Activated CD4-positive, CD25-positive, alpha-beta regulatory T cell treated with anti-CD3 and anti-CD28 coated beads, Interleukin-2, amount 50 U/mL, for 16 hours (primary cell): ENCODE measurements at places on chromosomes 16 and 17.
A peak's percentile ranks its signal among the peaks of the same experiment; 100 is the strongest.

DNA sequence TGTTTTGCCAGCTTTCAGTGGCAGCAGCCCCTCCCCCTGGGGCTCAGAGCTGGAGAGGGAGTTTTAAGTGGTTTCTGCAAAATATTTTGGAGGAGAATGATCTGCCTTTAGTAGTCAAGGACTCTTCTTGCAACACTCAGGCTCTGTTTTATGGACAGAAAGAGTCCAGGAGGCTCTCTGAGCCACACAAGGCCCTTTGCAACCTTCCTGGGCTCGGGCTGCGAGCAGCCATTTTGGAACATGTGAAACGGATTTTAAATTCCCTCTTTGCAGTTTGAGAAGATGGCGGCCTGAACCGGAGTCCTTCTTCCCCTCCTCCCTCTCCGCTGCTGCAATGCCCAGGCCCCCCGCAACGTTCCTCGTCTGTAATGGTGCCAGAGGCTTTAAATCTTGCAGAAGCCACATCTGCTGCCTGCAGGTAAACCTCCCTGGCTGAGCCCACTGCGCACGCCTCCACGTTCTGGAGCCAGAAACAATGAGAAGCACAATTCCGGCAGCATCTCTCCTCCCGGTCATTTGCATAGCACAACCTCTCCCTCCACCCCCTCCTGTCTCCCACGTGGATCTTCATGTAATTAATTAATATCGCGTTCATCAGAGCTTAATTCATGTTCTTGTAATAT is 386.1 kb downstream of the SEC14L1 start:
- DNase-seq = no peak

DNA sequence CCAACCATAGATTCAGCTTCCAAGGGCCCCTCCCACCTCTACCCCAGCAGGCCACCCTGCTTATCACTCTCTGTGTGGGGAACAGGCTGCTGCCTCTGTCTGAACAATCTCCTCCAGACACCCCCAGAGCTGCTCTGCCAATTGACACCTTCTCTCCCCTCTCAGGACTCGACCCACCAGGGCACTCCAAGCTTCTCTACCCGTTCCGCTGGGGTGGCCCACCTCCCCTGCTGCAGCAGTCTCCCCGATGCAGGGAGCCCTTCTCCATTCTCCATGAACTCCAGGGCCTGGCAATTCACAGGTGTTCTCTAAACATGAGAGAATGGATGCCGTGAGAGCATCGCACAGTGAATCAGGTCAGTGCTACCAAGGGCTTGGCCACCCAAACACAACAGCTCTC is 28.3 kb upstream of the FAAP100 start:
- no peak for DNase-seq

- no peak for DNase-seq
These were observed 231.9 kb downstream of the SEC14L1 start for GRCh38 chr17:77372444-77373298.

GRCh38 chr16:59719121-59719520 is 985.0 kb upstream of the GOT2 start:
- no peak for DNase-seq

- DNase-seq = no peak
These were observed 113.3 kb downstream of the FTO start for GRCh38 chr16:53817117-53817755.

DNA sequence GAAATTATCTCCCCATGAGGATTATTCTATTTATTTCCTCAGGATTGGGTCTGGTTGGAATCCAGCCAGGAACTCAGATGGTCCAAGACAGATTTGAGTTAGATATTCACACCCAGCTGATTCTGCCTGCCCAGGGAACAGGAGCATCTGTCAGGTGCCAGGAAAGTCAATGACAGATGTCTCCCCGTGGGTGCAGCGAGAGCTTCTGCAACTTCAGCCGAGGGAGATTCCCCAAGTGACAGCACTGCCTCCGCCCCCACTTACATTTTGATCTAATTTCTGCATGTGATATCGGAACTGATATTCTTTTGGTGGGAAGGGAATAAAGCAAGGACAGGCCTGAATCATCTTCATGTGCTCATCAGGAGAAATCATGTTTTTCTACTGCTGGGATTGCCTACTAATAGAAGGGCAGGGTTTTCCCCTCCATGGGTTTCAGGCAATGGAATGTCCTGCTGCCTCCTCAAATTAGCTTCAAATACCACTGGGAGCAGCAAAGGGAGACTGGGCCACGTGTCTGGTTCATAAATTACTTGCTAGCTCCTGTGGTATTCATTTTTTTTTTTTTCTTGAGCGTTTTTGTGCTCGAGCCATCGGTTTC is 15.7 kb upstream of the DHX8 start:
- DNase-seq = no peak

- no peak for DNase-seq
These were observed 649 bp downstream of the GSE1 start for GRCh38 chr16:85613604-85614337.

DNA sequence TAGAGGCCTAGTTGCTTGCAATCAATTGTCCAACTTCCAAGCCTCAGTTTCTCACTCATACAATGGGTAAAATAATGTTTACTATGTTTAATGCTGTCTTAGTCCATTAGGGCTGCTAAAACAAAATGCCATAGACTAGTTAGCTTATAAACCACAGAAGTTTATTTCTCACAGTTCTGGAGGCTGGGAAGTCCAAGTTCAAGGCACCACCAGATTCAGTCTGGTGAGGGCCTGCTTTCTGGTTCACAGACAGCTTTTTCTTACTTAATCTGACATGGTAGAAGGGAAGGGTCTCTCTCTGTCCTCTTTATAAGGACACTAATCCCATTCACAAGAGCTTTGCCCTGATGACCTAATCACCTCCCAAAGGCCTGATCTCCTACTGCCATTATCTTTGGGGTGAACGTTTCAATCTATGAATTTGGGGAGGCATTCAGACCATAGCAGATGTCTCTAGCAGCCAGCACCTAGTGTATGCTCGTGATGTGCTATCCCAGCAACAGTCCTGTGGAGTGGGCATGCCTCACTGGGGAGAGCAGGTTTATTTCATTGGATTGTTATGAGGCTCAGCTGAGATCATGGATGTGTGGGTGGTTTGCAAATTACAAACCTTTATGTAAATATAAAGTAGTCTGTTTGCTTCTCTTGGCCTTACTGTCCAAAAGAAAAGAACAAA is 25.2 kb downstream of the YPEL2 start:
- DNase-seq = no peak

GRCh38 chr17:40497695-40498094 is 3.7 kb downstream of the TNS4 start:
- DNase-seq = no peak

DNA sequence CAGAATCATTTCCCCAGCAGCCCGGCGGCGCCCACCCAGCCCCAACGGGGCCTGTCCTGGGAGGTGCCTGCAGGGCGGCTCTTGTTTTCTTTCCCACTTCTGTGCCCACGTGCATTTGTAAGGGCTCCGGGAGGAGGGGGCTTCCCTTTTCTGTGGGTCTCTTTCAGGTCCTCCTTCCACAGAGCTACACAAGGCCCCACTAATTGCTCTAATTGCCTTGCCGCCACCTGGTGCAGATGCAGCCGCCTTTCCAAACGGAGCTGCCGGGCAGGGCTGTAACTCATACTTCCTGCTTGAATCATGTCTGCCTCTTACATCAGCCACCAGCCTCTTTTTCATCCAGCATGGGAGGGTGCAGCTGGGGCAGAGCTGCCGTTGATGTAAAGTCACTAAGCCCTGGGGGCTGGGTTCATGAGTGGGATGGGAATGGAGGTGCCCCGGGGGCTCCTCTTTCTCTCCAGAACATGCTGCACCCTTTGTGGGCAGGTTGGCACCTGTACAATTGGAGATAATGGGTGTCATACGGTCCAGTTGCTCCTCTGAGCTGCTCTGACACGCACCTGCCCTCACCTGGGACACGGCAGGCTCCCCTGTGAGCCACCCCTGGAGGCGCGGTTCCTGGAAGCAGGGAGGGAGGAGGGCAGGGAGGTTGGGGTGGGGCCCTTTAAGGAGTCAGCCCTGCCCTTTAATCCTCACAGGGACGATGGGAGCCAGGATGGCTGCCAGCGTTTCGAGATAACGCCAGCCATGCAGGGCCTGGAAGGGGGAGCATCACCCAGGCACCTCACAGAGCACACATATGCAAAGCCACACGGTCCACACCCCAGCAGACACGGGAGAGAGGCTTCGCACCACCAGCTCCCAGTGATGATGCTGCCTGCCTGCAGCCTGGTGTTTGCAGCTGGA is 41.1 kb upstream of the KLHDC4 start:
- peak; percentile 16 for DNase-seq

DNA sequence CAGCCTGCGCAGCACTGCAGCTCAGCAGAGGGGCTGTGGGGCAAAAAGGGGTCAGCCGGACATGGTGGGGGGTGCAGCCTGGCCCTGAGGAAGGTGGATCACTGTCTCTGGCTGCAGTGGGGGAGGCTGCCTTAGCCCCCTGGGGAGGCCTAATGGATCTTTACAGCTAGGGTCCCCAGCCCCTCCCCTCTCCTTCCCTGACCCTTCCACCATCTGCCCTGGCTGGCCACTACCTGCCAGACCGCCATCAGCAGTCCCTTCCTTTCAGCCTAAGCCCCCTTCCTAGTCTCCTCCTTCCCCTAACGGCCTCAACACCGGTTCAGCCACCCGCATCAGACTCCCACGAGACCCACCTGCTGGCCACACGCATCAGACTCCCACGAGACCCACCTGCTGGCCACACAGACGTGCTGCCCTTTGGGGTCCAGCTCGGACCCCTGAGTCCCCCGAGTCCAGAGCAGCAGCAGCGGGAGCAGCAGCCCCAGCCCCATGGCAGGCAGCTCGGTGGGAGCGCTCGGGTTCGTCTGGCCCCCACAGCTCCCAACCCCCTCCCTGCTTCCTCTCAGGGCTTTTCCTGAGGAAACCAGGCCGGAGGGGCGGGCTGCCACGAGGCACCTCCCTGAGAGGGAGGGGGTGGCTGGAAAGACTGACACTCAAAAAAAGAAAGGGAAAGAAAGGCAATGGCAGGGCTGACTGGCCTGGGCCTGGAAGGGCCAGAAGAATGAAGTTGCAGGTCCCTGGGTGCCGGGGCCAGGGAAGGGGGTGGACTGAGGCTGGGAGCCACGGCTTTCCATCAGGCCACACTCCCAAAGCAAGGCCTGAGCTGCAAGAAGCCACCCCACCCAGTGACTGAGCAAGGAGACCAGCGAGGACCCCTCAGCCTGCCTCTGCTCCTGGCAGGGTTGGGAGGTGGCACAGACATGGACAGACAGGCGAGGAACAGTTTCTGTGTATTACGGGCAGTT is at the start of gene SCARF1:
SCARF1 (minus strand) TSS at position 526 of the 965 bp plus-strand sequence; CDS start at position 491, 35 bp downstream.
- DNase-seq = no peak

DNA sequence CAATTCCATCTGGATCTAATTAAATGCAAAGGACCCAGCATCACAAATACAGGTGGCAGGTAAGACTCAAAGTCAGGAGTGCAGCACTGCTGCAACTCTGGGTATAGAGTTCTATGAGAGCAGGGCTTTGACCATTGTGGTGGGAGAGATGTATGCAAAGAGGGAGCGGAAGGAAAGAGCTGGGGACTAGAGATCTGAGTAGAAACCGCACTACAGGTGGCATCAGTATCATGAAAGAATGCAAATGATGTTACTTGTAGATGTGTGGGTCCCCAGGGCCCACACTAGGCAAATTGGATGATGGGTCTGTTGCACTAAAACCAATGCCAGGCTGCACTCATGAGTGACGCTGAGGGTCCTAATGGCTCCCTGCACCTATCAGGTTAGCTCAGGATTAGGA is 287.1 kb upstream of the ASIC2 start:
- DNase-seq = no peak

DNA sequence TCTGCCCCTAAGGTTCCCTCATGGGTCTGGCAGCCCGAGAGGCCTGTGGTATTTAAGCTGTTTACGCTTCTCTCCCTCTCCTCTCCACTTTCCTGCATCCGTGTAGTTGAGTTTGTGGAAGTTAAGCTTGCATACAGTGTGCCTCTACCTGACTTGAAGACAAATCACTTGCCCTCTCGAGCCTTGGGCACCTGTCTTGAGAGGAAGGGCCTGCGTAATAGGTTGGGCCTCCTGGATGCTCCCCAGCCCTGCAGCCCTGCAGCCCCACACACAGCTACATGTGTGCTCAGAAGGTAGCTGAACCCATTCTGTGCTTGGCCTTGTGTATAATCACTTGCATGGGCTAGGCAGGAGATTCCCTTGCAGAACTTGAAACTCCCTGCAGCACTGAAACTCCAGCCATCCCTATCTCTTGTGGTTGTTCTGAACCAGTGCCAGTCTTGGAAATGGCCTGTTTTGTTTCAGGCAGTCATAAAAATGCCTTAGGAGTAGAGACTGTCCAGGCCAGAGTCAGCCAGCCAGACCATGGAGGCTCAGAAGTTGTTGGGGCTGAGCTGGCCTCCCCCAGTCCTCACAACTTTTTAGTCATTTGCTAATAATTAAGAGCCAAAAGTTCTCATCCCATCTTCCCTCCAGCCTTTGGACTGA is 134.6 kb downstream of the CLEC16A start:
- DNase-seq = no peak

- no peak for DNase-seq
These were observed 126.6 kb downstream of the ASIC2 start for GRCh38 chr17:33166472-33166871.

DNA sequence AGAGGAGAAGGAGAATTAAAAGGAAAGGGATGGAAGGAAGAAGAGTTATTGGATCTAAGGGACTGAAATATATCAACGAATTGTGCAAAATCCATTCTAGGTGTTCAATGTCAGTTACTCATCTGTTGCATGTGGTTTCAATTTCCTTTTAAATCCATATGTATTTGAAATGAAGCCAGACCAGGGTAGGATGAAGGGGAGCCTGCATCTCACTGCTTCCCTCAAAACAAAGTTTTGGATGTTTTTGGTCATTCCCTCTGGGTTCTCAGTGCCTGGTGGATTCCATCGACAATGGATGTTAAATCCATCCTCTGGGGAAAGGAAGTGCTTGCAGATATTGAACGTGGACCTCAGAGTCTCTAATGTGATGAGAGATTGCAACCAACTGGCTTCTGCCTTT is 103.5 kb upstream of the XYLT1 start:
- DNase-seq = no peak

- DNase-seq = no peak
These were observed 54.3 kb upstream of the ZKSCAN2 start for GRCh38 chr16:25311950-25312349.

- DNase-seq = no peak
These were observed 39.1 kb downstream of the CDRT15 start for GRCh38 chr17:14197586-14197985.
